Esophagus mucosa (tissue), 1 donor: ENCODE measurements at places on chromosomes 6 and 20. TPM values are rescaled to one million over a fixed set of nuclear protein-coding genes. Genes with fewer than 3 reads are reported as not detected.
A peak's percentile ranks its signal among the peaks of the same experiment; 100 is the strongest.

DNMT3B gene
- total RNA-seq: 0.84 TPM

GABRR1 gene
- total RNA-seq: 0.24 TPM

GRCh38 chr20:11451793-11452291, 465.9 kb upstream of the BTBD3 start:
- peak; percentile 65 for ATAC-seq

- no peak for ATAC-seq
These were observed 256.6 kb downstream of the DLL1 start for GRCh38 chr6:170034294-170034693.
